CD4-positive, alpha-beta T cell treated with Interleukin-10 for 1 hour (primary cell): ENCODE measurements at places on chromosomes 5 and 9.

DNA sequence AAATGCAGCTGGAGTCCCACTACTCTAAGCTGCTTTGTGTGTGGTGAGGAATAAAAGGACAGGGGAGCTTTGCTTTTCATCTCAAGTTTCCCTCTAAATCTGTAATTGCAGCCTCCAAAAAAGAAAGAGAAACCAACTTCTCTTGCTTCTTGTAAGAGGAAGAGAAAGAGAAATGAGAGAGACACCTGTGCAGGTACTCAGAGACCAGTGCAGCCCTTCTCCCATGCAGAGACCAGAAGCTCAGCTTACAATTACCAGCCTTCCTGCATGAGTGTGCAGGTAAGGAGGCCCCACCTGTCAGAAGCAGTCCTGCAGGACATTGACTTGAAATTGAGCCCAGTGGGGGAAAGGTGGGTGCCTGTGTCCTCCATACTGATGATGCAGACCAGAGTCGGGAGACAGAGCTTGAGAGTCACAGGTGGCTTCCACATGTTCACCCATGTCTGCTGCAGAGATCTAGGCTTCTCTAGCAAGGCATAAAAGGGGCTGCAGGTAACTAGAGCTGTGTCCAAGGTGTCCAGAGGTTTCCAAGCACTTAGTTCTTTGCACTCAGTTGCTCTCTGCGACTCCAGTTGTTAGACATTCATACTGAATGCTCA is 15.3 kb upstream of the MED10 start:
- DNase-seq = no peak

DNA sequence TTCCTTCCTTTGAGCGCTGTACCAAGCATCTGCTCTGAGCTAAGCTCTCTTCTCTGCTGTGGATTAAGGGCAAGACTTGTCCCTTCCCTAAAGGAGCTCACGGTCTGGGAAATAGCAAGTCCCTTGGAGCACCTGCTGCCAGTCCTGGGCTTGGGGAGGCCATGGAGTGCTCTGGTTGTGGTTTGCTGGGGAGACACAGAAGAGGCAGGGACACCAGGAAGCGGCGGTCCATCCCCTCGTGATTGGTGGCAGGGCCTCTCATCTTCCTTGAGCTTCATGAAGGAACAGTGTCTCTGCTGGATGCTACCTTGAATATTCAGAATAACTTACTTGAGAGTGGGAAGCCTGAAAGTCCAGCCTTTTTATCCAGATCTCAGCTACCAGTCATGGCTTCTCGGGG is 35.3 kb downstream of the COL5A1 start:
- no peak for DNase-seq

DNA sequence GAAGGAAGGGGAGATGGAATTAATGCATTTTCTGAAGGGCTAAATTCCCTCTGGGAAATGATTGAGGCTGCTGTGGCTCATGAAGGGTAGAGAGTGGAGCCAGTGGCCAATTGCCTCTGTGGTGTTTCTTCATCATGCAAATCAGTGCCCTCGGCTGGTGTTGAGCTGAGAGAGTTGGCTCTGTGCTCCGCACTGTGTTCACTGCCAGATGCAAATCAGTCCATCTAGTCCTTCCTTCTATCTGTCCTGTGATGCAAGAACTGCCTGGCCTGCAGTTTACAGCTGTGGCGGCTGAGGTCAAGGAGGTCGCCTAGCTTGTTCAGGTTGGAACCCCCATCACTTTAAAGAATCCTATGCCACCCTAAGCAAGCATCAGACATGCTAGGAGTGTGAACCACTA is 6.0 kb downstream of the TMEM171 start:
- DNase-seq = no peak

GRCh38 chr5:135835766-135836165 is 1.3 kb downstream of the SLC25A48 start:
- DNase-seq = no peak
